GM04503 (cell line): ENCODE measurements at places on chromosomes 1 and 21.
A peak's percentile ranks its signal among the peaks of the same experiment; 100 is the strongest.

- peak; percentile 16 for DNase-seq
Measured at GRCh38 chr1:233790662-233791371, 113.7 kb upstream of the SLC35F3 start.

DNA sequence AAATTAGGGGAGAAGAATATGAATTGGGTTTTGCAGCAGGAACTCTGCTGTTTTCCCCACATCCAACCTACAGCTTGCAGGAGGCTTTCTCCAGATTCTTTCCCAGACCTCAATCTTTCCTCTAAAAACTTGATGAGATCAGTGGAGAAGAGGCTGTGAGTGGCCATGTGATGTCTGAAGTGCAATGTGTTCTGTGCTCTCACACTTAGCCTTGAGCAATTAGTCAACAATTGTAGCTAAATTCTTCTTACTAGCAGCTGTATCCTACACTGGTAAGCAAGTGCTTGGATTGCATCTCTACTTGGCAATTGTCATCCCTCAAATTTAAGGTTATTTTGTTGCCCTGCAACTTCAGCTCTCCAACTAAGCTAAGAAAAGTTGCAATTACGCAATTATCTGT is 807.3 kb upstream of the RGS18 start:
- DNase-seq, result no peak

- DNase-seq, result no peak
Measured at GRCh38 chr1:80181418-80181817, 1174.9 kb upstream of the ADGRL4 start.

- DNase-seq, result no peak
Measured at GRCh38 chr1:42153624-42154023, 414 bp downstream of the GUCA2B start.

DNA sequence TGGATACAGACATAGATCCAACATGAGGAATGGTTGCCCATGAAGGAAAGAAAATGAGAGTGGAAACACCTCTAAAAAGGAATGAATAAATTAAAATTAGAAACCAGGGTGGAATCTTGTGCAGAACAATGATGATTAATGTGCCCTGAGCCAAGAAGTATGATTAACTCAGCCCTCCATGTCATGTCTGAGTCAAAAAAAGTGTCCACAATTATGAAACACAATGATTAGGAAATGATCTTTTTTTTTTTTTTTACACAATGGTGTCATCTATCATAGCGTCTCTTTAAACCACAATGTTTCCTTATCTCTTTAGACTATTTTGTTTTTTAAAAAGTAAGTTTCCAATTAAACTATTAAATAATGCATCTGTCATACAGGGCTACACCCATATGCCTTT is 78.9 kb upstream of the RAB4A start:
- peak; percentile 31 for DNase-seq

DNA sequence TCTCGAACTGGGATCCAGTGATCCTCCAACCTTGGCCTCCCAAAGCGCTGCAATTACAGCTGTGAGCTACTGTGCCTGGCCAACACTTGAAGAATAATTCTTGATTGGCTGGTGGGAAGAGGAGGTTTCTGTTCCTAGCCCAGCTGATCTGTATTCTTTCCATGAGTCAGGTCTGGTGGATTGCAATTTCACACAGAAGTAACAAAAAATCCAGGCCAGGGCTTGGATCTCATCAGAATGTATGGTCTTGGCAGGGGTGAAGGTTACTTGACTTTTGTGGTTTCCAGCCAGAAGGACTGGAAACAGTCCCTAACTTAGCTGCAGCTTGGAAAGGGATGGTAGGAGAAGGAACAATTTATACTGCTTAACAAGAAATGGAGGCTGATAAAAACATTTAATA is 5.1 kb upstream of the HP1BP3 start:
- DNase-seq, result peak; percentile 84

- no peak for DNase-seq
Measured at GRCh38 chr21:43917515-43918384, 52.7 kb downstream of the AGPAT3 start.

- DNase-seq, result no peak
Measured at GRCh38 chr1:2969011-2969844, 52.0 kb upstream of the ACTRT2 start.

DNA sequence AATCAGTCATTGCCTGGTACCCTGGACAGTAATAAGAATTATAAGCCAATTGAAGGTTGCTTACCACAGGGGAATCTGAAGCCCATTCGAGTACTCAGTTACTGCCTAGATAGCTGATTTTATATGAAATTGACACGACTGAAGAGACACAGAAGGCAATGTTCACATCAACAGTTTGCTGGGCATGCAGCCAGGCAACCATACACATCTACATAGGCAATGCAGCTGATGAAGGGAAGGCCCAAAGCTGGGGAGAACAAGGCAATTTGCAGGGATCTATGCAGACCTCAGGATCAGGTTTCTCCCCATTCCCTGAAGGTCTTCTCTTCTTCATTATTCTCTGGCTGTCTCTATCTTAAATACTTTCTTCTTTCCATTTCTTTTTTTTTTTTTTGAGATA is 448.7 kb downstream of the PTBP2 start:
- no peak for DNase-seq

DNA sequence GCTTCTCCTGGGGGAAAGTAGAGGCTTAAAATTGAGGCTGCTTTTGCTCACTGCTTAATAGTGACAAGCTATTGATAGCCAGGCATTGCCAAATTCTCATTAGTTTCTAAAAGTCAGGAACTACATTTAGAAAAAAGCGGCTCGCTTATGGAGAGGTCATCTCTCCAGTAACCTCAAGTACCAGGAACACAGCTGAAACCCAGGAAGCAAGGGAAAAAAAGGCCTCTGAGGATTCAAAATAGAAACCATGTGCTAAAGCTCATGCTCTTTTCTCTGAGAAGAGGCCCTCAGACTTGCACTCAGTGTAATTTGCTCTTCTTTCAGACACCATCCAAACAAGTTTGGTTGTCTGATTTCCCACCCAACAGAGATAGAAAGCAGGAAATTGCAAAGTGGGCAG is 261.4 kb upstream of the USP25 start:
- DNase-seq, result no peak

- DNase-seq, result no peak
Measured at GRCh38 chr1:178607718-178608408, 95.0 kb downstream of the TEX35 start.

GRCh38 chr1:234355782-234356510 is 17.3 kb upstream of the COA6 start:
- no peak for DNase-seq

DNA sequence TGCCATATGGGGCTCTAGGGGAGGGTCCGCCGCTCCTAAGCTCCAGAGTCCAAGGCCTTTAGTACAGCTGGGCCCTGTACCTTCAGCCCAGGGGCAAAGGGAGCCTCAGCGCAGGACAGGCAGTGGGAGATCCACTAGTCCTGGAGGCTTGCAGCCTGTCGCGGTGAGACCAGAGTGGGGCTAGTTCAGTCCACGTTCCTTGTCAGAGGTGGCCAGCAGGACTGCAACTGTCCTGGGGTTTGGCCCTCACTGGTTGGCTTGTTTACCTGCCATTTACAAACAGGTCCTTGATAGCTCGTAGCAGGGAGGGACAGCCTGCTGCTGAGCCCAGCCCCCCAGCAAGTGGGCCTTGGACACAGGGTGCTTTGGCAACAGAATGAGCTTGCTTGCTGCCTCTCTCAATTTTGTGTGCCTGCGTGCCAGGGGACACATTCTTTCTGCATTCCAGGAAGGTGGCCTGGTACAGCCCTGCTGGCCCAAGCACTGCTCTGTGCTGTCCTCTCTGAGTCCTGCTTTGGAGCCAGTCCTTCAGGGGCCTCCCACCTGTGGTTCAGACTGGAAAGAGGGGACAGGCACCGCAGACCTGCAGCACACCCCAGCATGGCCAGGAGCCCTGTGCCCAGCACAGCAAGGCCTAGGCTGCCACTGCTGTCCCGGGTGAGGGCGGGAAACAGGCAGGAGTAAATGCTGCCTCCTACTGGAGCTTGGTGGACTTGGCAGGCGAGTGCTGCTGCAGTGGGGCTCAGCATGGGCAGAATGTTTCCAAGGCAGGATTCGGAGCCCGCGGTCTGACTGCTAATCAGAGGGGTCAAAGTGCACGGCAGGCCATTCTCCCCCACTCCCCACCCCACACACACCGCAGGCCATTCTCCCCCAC is 15.2 kb downstream of the H6PD start:
- no peak for DNase-seq

- DNase-seq, result no peak
Measured at GRCh38 chr1:45033356-45033755, 21.3 kb downstream of the UROD start.

- no peak for DNase-seq
Measured at GRCh38 chr21:35338881-35339632, 290.0 kb upstream of the RUNX1 start.

GRCh38 chr1:70963374-70963773 is 84.2 kb downstream of the PTGER3 start:
- DNase-seq, result no peak

GRCh38 chr1:162901243-162901642 is 40.3 kb upstream of the CCDC190 start:
- DNase-seq, result no peak
